Stimulated activated CD8-positive, alpha-beta memory T cell treated with anti-CD3 and anti-CD28 coated beads, Interleukin-4, amount 100 ng/mL, for 4 hours (primary cell): ENCODE measurements at places on chromosomes 4 and X.

GRCh38 chr4:53583513-53583912 lies 7.8 kb downstream of the LNX1 start:
- no peak for DNase-seq

- no peak for DNase-seq
These were observed 16.8 kb upstream of the NFXL1 start for GRCh38 chr4:47930971-47931804.

GRCh38 chr4:139910106-139910505 lies 243.9 kb downstream of the MAML3 start:
- DNase-seq, result no peak

- no peak for DNase-seq
These were observed 5.3 kb downstream of the ASB11 start for GRCh38 chrX:15310117-15310516.

DNA sequence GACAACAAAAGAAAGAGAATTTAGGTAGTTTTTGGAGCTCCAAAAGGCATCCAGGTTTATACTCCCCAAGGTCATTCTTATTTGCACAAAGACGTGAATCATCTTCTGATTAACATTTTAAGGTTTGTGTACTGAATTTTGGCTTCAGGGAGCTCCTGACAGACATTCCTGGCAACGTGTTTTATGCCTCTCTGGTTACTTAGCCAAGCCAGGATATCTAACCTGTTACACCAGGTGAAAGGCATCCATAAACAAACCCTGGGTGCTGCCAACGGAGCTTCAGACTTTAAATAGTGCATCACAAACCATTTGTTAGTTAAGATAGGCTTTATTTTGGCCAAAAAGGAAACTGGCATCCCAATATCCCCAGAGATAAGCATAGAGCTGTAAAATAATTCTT lies 997.3 kb downstream of the ARAP2 start:
- no peak for DNase-seq

DNA sequence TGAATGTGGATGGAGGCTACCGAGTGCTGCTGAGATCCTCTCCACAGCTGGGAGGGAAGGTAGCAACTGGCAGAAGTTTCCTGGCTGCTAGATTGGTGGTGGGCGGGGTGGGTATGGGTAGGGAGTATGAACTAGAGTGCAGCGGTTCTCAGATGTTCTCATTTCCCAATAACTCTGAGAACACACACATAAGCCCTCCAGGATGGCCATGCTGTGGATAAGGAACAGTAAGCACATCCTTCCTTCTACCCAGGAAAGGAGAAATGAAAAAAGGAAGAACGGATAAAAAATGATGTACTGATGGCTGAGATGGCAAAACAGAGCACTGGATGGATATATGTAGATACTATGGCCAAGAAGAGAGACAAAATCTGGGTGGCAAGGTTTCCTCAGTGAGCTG lies 116.0 kb downstream of the ZNF827 start:
- no peak for DNase-seq

GRCh38 chrX:64313624-64314023 lies 81.6 kb downstream of the MTMR8 start:
- DNase-seq, result no peak

GRCh38 chrX:154327038-154327820 lies 31.6 kb downstream of the TKTL1 start:
- DNase-seq, result no peak

- no peak for DNase-seq
These were observed 121.2 kb upstream of the RBPJ start for GRCh38 chr4:26199596-26199995.

GRCh38 chrX:84320614-84321013 lies 132.6 kb upstream of the RPS6KA6 start:
- no peak for DNase-seq

DNA sequence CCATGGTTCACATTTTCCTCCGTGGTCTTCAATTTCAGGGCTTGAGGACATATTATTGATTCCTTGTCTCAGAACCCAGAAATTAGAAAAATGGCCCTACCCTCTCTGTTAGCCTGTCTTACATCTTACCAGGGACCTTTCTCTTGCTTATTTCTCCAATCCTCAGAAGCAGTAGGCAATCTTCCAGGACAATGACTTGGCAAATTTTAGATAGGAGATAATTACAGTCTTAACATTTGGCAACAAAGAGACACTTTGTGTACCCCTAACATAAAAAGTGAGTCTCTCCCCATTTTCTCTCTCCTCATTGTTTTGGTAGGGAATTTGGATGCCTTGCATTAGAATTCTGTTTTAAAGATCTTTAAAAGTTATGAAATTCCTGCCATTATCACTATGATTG lies 778.1 kb upstream of the SLIT2 start:
- no peak for DNase-seq

- DNase-seq, result no peak
These were observed 890.7 kb upstream of the INTU start for GRCh38 chr4:126742048-126742447.

- no peak for DNase-seq
These were observed 74.8 kb upstream of the STIM2 start for GRCh38 chr4:26785810-26786209.

DNA sequence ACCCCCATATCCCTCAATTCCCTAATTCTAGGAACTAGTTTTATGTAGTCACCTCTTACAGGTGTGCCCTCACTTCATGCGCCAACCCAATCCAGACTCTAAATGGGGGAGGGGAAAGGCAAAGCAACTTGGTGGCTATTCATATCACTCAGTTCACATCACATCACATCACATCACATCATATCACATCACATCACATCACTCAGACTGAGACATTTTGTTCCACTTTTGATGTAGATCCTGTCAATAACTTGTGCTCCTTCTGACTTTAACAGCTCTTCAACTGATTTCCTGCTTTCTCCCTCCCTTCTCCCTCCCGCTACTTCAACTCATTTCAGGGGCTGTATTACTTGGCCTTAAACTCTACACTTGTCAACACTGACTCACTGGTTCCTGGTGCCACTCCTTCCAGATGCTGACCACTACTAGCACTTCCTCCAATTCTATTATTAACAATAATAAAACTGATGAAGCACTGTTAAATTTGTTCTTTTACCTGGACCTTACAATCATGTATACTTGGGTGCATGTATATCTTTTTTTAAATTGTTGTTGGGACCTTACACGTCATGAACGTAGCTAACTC lies 29.1 kb upstream of the PLS3 start:
- DNase-seq, result no peak

GRCh38 chr4:145828802-145829485 lies 109.7 kb downstream of the ZNF827 start:
- DNase-seq, result no peak

GRCh38 chrX:10904220-10904619 lies 206.9 kb upstream of the HCCS start:
- DNase-seq, result no peak

GRCh38 chr4:48002267-48002666 lies 14.2 kb downstream of the CNGA1 start:
- DNase-seq, result no peak

DNA sequence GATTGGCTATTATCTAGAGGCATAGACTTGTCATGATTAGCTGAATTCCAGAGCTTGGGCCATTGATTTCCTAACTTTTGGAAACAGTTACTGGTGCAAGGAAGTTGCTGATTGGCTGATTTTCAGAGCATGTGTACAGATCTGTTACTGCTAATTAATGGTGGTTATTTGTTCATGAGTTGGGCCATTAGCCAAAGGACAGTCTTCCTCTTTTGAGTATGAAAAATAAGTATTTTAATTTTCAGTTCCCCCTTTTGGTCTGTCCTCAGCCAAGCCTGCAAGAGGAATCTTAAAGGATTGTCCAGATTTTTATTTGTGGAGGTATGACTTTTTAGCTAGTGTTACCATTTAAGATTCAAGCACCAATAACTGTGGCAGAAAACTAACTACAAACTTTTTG lies 7.0 kb upstream of the DSPP start:
- DNase-seq, result no peak

DNA sequence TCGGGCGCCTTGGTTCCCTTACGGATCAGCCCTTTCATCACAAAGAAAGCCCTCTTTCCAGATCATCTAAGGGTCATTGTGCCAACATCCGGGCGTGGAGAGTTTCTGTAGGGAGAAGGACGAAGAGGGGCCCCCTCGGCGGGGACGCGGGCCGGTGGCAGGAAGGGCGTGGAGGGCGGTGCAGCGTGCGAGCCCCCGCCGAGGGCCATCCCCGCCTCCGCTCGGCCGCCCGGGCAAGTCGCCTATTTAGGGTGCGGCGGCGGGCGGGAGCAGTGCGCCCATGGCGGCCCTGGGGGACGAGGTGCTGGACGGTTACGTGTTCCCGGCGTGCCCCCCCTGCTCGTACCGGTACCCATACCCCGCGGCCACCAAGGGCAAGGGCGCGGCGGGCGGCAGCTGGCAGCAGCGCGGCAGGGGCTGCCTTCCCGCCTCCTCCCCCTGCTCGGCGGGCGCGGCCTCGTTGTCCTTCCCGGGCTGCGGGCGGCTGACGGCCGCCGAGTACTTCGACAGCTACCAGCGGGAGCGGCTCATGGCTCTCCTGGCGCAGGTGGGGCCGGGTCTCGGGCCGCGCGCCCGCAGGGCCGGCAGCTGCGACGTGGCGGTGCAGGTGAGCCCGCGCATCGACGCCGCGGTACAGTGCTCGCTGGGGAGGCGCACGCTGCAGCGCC lies at the start of gene ZAR1:
ZAR1 (plus strand) TSS at position 241 of the 668 bp plus-strand sequence; CDS start at position 281, 40 bp downstream.
- no peak for DNase-seq

- no peak for DNase-seq
These were observed 125.2 kb downstream of the COL25A1 start for GRCh38 chr4:109177096-109177810.

GRCh38 chr4:56078866-56079265 lies 130.1 kb downstream of the CEP135 start:
- no peak for DNase-seq

DNA sequence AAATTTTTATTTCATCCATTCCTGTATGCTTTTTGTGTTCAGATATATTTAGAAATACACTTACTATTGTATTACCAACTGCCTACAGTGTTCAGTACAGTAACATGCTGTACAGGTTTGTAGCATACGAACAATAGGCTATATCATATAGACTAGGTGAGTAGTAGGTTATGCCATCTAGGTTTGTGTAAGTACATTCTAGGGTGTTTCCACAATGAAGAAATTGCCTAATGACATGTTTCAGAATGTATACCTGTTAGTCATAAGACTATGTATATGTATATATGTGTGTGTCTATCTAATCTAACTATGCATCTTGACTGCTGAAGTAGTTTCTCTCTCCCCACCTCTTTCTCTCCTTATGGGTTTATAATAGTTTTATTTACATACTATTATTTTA lies 51.5 kb upstream of the BTC start:
- DNase-seq, result no peak

DNA sequence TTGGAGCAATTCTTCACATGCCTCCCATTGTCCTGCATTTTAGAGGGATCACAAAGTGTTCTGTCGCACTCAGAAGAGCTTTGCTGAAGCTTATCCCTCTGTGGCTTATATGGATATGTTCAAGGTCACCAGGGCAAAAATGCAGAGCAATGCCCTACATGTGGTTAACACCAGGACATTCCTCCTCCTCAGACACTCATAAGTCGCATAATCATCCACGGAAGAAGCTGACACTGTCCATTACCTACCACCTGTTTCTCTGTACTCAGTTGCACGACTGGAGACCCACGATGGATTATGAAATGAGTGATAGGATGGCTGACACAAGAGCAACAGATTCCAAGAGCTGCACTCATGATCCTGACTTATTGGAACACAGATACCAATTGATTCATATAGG lies 68.7 kb upstream of the PRDX4 start:
- DNase-seq, result no peak

DNA sequence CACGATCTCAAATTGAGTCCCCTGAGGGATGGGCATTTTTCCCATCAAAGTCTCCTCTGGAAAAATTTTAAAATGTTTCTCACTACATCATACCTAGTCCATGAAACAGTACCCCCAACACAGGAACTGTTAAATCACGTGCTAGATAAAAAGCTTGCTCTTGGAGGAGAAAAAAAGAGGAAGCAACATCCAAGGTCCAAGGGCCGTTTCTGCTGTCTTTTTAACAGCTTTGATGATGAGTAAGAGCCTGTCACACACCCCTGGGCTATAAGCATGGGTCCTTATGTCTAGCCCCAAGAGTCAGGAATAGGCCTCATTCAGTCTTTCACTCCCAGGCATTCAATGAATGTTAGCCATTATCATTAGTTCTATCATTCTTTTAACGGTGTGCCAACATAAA lies 128.9 kb downstream of the SH3KBP1 start:
- DNase-seq, result no peak

GRCh38 chr4:128866691-128867090 lies 57.2 kb downstream of the JADE1 start:
- no peak for DNase-seq

DNA sequence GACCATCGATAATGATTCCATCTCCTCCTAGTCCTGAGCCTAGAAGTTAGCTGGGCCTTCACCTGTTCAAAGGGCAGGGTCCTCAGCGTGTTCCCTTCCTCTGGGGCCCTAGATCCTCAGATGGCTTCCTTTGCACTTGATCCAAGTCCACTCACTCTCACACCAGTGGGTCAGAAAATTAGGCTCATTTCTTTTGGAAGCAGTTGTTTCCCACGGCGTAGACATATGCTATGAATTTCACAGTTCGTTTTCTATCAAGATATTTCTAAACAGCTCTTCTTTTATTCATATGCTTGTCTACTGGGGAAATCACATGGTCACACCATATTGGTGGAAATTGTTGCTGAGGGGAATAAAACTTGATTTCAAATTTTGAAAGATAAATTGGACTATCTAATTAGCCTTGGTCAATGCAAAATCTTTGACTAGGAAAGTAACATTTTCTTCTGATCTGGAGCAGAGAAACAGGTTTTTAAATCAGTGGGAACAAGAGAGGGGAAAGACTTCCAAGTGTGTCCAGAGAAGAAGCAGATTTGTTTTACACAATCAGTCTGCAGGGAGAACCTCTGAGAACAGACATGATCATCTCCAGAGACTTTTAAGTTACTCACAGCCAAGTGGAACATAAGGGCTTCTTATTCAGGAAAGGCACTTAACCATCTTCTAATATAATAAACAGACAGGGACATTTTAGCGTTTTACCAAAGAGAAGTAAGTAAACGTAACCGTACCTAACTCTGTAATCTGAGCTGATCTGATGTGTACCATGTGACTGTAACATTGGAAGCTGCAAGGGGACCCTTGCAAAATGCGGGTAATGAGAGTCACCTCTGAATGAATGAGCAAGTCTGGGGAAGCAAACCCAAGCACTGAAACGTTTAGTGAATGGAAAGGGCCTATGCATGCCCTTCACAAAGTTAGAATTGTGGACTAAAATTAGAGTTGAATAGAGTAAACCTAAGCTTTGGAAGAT lies 455.7 kb upstream of the FAT1 start:
- DNase-seq, result no peak

DNA sequence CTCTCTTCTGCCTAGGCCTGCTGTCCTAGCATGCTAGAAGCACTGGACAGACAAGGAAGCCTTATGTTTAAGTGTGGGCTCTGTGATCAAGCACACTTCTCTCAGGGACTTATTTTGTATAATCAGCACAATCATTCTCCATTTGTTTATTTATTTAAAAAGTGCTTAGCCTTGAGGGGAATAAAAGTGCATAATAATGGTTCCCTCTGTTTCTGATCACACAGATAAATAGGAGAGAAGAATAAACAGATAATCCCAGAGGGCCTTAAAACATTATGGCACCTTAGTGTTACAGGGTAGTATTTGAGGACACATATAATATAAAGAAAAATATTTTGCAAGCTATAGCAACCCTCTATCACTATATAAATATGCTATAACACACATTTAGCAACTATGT lies 146.5 kb downstream of the UNC5C start:
- no peak for DNase-seq
